ENCODE measurements at places on chromosomes 2 and 18.

- DNase-seq: no peak
Observed at GRCh38 chr2:103293067-103293741, 531.4 kb downstream of the TMEM182 start.

GRCh38 chr18:44187090-44187489, 493.6 kb upstream of the SETBP1 start:
- DNase-seq: no peak

GRCh38 chr2:203734276-203734983, 28.0 kb downstream of the CD28 start:
- DNase-seq: no peak

- no peak for DNase-seq
Observed at GRCh38 chr2:132583666-132584360, 86.2 kb downstream of the LYPD1 start.

- DNase-seq: no peak
Observed at GRCh38 chr2:118878531-118879149, 31.2 kb upstream of the EN1 start.

- DNase-seq: peak; percentile 65
Observed at GRCh38 chr18:2515908-2516625, 55.2 kb downstream of the METTL4 start.

DNA sequence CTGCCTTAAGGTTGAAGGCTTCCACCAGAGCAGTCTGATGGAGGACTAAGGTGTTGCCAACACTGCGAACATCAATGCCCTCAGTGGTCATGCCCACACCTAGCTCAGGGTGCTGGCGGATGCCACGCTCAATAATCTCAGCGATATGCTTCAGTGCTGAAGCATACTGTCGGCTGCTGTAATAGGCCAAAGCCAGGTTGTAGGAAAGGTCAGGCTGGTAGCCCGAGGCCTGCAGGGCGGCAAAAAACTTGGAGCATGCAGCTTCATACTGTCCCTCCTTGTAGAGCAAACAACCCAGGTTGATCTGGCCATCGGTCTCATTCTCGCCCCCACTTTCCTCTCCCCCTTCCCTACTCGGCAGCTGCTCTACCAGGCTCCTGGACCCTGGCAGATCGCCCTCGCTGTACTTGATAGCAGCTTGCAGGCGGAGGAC, 159.4 kb downstream of the AGPS start:
- peak; percentile 5 for DNase-seq

- DNase-seq: no peak
Observed at GRCh38 chr2:152506843-152507242, 171.9 kb downstream of the FMNL2 start.

- no peak for DNase-seq
Observed at GRCh38 chr2:147083664-147084063, 761.2 kb upstream of the ACVR2A start.
